ENCODE measurements at places on chromosomes 5 and 9.

DNA sequence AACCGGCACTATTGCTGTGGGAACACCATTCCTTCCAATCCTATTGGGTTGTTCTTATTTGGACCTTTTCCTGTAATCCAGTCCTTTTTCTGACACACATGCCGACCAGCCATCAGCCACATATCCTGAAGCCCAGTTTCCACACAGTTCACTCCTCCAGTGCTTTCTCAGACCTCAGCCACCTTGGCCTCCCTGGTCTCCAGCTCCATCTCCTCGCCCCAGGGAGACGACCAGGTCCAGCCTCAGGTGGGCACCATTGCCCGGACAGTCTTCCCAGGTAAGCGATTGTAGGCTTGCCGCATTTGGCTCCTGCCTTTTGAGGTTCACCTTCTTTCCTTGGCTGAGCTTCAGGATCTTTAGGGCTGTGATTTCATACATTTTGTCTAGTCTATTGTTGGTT, 15.2 kb upstream of the TERT start:
- DNase-seq: no peak

DNA sequence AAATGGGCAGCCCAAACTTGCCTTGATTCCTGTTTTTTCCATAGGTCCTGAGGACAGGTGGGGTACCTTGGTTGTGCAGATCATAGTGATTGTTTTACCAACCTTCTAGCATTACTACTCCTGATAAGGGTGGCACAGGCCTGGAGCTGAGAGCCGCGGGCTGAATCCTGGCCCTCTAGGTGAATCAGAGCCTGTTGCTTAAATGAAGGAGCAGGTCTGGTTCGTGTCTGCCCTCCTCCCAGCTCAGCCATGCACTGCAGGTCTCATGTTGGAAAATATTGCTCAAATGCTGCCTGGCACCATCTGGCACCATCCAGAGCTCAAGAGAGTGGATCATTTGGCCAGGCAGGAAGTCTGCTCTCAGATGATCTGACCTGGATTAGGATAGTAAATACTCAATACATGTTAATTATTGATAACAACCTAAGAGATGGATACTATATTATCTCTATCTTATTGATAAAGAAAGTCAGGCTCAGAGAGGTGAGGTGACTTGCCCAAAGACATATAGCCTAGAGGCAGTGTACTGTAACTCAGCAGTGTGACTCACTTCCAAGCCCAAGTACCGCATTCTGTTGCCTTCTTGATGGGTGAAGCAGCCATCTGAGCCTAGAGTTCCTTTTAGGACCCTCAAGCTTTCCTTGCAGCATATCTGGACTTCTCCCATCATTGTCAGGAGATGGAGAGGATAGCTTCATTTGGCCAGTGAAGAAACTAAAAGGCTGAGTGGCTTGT, 104.3 kb upstream of the PITX1 start:
- DNase-seq: peak; percentile 68

- peak; percentile 71 for DNase-seq
These were observed 216.5 kb downstream of the PDZD2 start for GRCh38 chr5:31855134-31856040.

- DNase-seq: no peak
These were observed 102.5 kb downstream of the SREK1 start for GRCh38 chr5:66246608-66247007.

- DNase-seq: peak; percentile 45
These were observed 32.3 kb downstream of the ACOT12 start for GRCh38 chr5:81361600-81361999.

GRCh38 chr5:68557162-68557936, 341.8 kb downstream of the PIK3R1 start:
- no peak for DNase-seq

- no peak for DNase-seq
These were observed 392.1 kb downstream of the DNAH5 start for GRCh38 chr5:13552361-13552760.

GRCh38 chr5:79971156-79971555, 19.9 kb downstream of the MTX3 start:
- no peak for DNase-seq

- no peak for DNase-seq
These were observed 95.0 kb upstream of the RUFY1 start for GRCh38 chr5:179455320-179455719.

DNA sequence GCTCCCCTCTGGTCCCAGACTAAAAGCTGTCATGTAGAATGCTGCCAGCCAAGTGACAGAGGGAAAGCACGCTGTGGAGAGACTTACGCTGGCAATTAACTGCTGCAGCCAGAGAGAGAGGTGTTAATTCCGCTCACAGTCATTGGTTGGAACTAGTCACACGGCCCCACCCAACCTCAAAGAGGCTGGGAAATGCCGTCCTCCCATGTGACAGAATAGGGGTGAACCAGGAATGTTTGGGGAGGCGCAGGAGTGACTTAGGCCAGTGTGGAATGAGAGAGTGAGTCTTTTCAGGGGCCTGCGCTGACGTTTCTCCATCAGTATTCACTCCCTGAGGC, 87.6 kb downstream of the AMBP start:
- no peak for DNase-seq

- DNase-seq: no peak
These were observed 195.0 kb downstream of the ARHGEF28 start for GRCh38 chr5:73821003-73821402.

All from NCI-H524 (cell line).